ENCODE measurements at places on chromosomes 11 and 22. TPM values are rescaled to one million over a fixed set of nuclear protein-coding genes. Genes with fewer than 3 reads are reported as not detected.

CASP5 gene
- 9.1 TPM for polyA plus RNA-seq

- H3K27ac ChIP-seq, result no peak overlapping the region
- no peak overlapping the region for H3K4me3 ChIP-seq
- no peaks in the 10 kb centered on the region for H3K36me3 ChIP-seq
- H3K4me1 ChIP-seq, result no peaks in the 10 kb centered on the region
These were observed 791.0 kb downstream of the FAM181B start for GRCh38 chr11:81942646-81943045.

- peaks cover 3% of the 10 kb centered on the region for H3K36me3 ChIP-seq
- peaks cover 3% of the 10 kb centered on the region for H3K4me1 ChIP-seq
These were observed 21.4 kb downstream of the CD44 start for GRCh38 chr11:35160246-35160824.

DNA sequence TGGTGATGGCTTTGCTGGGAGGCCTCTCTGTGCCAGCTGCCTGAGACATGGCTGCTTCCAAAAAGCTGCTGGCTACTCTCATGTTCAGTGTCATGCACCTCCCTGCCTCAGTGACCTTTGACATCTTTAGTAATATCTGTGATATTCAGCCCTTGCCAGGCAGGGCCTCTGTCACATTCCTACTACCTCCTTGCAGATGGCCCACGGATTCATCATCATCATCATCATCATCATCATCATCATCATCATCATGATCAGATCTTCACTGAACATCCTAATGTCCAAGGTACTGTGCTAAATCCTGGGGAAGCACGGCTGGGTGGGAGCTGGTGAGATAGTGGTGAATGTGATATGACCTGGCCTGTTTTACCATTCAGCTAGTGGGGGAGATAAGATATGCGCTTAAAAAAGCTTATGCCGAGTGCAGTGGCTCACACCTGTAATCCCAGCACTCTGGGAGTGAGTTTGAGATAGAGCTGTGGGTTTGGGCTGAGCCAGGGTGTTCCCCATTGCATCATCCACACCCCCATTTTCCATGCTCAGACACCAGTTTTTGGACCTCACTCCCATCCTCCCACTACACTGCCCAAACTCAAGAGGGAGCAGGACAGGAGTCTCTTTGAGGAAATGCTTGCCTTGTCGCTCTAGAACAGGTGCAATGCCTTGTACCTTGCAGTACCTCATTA lies 17.1 kb upstream of the TMPRSS13 start:
- no peak overlapping the region for H3K27ac ChIP-seq
- no peak for DNase-seq
- H3K27me3 ChIP-seq, result no peaks in the 10 kb centered on the region

DNA sequence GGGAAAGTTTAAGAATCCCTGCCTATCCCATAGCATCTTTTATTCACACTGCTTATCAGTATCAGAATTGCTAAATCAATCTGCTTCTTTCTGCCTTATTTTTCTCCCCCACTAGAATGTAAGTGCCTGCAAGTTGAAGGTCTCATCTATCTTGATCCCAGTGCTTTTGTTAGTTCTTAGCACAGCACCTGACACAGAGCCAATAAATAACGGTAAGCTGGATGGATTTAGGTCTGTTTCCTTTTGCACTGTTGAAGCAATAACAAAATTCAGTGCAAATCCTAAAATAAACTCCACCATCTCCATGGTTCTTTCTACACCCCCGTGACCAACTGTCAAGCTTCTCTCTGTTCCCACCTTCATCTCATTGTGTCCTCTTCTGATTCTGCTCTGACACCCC lies 36.7 kb upstream of the CD44 start:
- H3K4me1 ChIP-seq, result no peaks in the 10 kb centered on the region
- DNase-seq, result no peak
- H3K36me3 ChIP-seq, result no peaks in the 10 kb centered on the region
- H3K27me3 ChIP-seq, result no peaks in the 10 kb centered on the region
- H3K27ac ChIP-seq, result no peak overlapping the region
- no peak overlapping the region for H3K4me3 ChIP-seq

DNA sequence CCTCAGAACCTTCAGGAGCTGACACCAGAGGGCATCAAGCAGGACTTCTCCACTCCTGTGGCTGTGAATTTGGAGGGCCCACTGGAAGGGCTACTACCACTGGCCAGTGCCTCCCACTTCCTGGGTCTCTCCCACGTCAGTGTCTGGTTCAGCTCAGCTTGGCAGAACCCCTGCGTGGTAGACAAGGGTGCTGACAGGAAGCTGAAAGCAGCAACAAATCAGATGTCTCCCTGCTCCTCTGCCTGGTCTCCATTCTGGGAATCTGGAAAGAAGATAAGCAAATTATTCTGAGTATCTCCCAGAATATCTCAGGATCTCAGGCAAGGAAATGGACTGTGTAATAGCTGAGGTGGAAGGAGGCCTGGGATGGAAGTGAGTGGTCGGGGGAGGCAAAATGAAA lies 61.5 kb downstream of the TMPRSS5 start:
- H3K27me3 ChIP-seq, result no peaks in the 10 kb centered on the region
- H3K4me3 ChIP-seq, result no peak overlapping the region
- no peak for DNase-seq
- no peaks in the 10 kb centered on the region for H3K36me3 ChIP-seq

DNA sequence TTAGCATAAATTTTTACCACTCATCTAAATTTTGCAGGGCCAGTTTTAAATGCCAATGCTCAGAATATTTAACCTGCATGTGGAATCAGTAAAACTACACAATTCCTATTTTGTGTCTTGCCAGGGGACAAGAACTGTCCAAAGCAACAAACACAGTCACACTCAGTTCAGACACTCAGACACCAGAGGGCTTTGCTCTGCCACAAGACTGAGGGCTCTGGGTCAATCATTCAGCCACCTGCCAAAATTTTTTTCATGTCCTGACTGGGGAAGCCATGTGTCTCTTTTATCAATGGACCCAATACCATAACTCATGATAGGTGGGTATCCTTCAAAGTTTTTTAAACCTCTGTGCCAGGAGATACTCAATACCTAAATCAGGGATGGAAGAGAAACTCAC lies 304.0 kb upstream of the ANO3 start:
- no peaks in the 10 kb centered on the region for H3K27me3 ChIP-seq
- no peak for DNase-seq
- H3K4me1 ChIP-seq, result no peaks in the 10 kb centered on the region
- no peak overlapping the region for H3K27ac ChIP-seq
- no peak overlapping the region for H3K4me3 ChIP-seq

PLEKHA7 gene
- polyA plus RNA-seq, result 69.3 TPM

DNA sequence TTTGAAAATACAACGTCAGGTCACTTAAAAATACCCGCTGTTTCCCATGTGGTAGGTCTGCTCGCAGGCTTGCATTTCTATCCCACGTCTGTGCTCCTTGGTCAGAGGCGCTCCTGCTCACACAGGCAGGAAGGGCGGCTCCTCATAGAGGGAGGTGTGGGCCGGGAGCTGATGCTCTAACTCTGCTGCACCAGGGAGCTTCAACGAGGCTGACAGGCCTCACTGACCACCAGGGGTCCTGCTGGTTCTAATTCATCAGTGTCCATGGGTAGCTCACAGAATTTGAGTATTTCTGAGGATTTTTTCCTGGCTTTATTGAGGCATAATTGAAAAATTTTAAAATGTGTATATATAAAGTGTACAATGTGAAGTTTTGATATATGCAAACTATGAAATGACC lies 68.5 kb downstream of the PIWIL3 start:
- DNase-seq, result no peak
- no peaks in the 10 kb centered on the region for H3K36me3 ChIP-seq
- H3K4me3 ChIP-seq, result no peak overlapping the region

TSPAN32 gene
- polyA plus RNA-seq, result 0.36 TPM

E2F8 gene
- polyA plus RNA-seq, result 0.27 TPM

GRCh38 chr11:68009391-68010089 lies 587 bp upstream of the ALDH3B1 start:
- H3K27me3 ChIP-seq, result no peaks in the 10 kb centered on the region
- peaks cover 45% of the 10 kb centered on the region for H3K4me1 ChIP-seq
- no peaks in the 10 kb centered on the region for H3K36me3 ChIP-seq
- H3K27ac ChIP-seq, result peak overlapping the region; percentile 97
- peak overlapping the region; percentile 33 for H3K4me3 ChIP-seq
- no peak for DNase-seq

MMP12 gene
- polyA plus RNA-seq, result 3.3 TPM

DNA sequence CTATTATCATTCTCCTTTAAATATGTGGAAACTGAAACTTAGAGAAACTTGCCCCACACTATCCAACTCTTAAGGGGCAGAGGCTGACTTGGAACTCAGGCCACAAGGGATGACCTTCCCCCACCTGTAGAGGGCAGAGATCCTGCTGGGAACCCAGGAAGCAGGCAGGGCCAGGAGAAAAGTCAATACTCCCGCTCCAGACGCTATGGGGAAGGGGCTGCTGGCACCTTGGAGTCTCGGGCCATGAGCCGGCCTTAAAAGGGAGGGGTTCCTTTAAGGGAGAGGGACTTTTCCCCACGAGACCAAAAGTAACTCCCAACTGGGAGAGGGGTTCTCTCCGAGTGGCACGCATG lies 620 bp upstream of the ANO5 start:
- H3K27me3 ChIP-seq, result no peaks in the 10 kb centered on the region
- no peaks in the 10 kb centered on the region for H3K36me3 ChIP-seq
- peak overlapping the region; percentile 65 for H3K27ac ChIP-seq
- no peaks in the 10 kb centered on the region for H3K4me1 ChIP-seq
- peak overlapping the region; percentile 89 for H3K4me3 ChIP-seq
- peak; percentile 60 for DNase-seq

DNA sequence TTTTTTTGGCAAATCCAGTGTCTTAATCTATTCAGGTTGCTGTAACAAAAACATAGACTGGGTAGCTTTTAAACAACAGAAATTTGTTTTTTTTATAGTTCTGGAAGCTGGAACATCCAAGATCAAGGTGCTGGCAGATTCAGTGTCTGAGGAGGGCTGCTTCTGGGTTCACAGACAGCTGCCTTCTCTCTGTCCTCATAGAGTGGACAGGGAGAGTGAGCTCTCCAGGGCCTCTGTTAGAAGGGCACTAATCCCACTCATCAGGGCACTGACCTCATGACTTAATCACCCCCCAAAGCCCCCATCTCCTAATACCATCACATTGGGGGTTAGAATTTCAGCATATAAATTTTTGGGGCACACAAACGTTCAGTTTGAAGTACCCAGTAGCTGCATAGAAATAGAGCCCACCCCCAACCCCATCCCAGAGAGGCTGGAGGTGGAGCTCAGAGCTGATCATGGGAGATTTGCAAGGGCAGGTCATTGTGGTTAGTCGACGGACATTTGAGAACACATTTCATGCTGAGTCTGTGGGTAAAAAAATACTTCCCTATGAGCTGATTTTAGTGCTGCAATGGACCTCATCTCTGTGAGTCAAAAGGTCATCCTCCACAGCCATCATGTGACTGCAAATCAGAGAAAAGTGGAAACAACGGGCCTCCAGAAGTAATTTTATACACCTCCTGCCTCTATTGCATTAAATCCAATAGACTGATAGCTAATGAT lies 203.1 kb upstream of the CADM1 start:
- peak overlapping the region; percentile 63 for H3K27ac ChIP-seq
- H3K36me3 ChIP-seq, result no peaks in the 10 kb centered on the region
- no peak for DNase-seq
- no peaks in the 10 kb centered on the region for H3K27me3 ChIP-seq
- H3K4me3 ChIP-seq, result no peak overlapping the region
- H3K4me1 ChIP-seq, result no peaks in the 10 kb centered on the region

NFRKB gene
- 10.3 TPM for polyA plus RNA-seq

WNT11 gene
- polyA plus RNA-seq, result 4.5 TPM

DNA sequence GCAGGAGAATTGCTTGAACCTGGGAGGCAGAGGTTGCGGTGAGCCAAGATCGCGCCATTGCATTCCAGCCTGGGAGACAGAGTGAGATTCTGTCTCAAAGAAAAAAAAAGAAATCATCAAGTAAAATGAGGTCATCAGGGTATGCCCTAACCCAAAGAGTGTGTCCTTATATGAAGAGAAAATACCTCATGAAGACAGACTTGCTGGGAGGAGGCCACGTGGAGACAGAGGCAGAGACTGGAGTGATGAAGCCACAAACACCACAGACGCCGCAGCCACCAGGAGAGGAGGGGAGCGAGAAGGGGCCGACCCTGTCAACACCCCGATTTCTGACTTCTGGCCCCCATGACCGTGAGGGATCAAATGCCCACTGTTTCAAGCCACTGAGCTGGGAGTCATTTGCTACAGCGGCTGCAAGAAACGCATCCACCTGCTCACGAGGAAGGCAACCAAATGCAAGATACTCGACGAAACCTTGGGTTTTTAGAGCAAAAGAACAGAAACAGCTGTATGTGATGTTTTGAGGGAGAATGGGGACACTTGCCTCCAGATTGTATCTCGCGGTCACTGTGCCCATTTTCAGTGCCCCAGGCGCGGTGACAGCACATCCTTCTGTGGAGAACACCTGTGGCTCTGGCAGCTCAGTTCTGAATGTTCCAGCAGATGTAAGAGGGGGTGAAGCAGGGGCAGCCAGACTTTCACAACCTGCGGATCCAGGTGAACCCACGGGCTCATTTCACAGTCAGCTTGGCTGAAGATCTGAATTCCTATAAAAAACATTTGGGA lies 1317.2 kb downstream of the TBC1D22A start:
- no peak overlapping the region for H3K4me3 ChIP-seq
- no peak for DNase-seq
- H3K27ac ChIP-seq, result no peak overlapping the region
- no peaks in the 10 kb centered on the region for H3K4me1 ChIP-seq
- H3K36me3 ChIP-seq, result no peaks in the 10 kb centered on the region

OR8A1 gene
- polyA plus RNA-seq, result not detected

DNA sequence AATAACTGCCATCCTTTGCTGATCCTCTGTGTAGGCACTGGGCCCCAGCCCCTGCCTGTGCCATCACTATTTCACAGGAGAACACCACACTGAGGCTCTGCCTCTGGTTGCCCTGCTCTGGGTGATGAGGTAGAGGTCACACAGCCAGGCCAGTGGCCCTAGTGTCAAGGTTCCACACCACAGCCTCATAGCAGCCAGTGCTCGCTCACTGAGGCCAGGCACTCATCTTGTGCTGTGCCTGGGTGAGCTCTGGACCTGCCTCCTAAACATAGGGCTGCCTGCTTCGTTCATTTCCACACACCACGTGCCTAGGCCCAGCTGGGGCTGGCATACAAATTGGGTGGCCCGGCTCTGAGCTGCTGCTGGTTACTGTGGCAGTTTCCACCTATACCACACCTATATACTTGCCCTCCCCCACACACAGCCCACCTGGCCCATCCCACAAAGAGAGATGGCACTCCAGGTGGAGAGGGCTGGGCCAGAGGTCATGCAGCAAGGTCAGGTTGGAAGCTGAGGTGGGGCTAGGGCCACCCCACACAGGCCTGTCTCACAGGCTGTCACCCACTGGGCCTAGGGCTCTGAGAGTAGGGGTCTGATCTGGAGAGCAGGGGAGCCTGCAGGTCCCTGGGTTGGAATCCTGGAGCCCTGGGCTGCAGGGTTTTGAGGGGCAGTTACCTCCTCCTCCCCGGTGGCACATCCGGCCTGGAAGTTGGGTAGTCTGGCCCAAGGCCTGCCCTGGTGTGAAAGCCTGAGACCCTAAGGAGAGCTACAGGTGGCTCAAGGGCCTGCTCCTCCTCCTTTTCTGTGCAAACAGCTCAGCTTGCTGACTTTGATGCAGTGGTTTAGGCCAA lies 11.2 kb downstream of the KCNQ1OT1 start:
- H3K4me1 ChIP-seq, result peaks cover 65% of the 10 kb centered on the region
- no peak overlapping the region for H3K4me3 ChIP-seq
- no peak overlapping the region for H3K27ac ChIP-seq
- H3K27me3 ChIP-seq, result no peaks in the 10 kb centered on the region
- peaks cover 2% of the 10 kb centered on the region for H3K36me3 ChIP-seq

Measured in small intestine (tissue), 16 donors.